ENCODE measurements at places on chromosomes 3 and 15. TPM values are rescaled to one million over a fixed set of nuclear protein-coding genes. Genes with fewer than 3 reads are reported as not detected.

RETNLB gene
- not detected for total RNA-seq

- peak overlapping the region; percentile 30 for H3K4me3 ChIP-seq
- H3K27ac ChIP-seq = peak overlapping the region; percentile 51
- peaks cover 10% of the 10 kb centered on the region for H3K4me1 ChIP-seq
- no peaks in the 10 kb centered on the region for H3K36me3 ChIP-seq
These were observed 56.0 kb upstream of the LCTL start for GRCh38 chr15:66621491-66622467.

- no peak for DNase-seq
- no peak overlapping the region for H3K4me3 ChIP-seq
- no peaks in the 10 kb centered on the region for H3K36me3 ChIP-seq
- H3K4me1 ChIP-seq = no peaks in the 10 kb centered on the region
- H3K27me3 ChIP-seq = no peaks in the 10 kb centered on the region
- no peak overlapping the region for H3K27ac ChIP-seq
These were observed 176.0 kb downstream of the KCNMB2 start for GRCh38 chr3:178712247-178712646.

DNA sequence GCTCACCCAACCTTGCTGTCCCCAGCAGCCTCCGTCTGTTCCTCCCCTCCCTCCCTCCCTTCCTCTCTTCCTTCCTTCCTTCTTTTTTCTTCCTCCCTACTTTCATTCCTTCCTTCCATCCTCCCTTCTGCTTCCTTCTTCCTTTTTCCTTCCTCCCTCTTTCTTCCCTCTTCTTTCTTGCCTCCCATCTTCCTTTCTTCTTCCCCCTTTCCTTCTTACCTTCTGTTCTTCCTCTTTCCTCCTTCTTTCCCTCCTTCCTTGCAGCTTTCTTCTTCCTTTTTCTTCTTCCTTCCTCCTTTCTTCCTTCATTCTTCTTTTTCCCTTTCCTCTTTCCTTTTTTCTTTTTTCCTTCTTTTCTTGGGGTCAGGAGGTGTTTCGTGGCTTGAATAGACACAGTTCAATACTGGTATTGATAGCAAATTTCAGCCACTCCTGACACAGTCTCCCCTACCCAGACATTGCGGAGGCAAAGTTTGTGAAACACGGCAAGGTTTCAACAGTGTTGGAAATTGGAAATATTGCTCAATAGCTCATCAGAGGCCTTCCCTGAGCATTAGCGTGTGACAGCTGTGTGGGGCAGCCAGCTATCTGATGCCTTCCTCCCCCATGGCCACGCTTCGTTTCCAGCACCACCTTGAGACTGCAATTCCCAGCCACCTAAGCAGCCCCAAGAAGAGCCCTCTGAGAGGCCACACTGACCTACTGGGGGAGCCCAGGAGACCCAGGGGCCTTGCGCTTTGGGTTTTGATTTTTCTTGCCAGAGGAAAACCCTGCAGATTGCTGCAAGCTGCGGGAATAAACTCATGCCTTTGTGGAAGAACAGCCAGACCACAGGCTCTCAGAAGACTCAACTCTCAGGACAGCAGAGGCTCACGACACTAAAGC is 82.2 kb downstream of the KLF15 start:
- H3K27me3 ChIP-seq = no peaks in the 10 kb centered on the region
- H3K27ac ChIP-seq = peak overlapping the region; percentile 8
- DNase-seq = no peak
- peaks cover 3% of the 10 kb centered on the region for H3K4me1 ChIP-seq
- no peaks in the 10 kb centered on the region for H3K36me3 ChIP-seq
- no peak overlapping the region for H3K4me3 ChIP-seq

DNA sequence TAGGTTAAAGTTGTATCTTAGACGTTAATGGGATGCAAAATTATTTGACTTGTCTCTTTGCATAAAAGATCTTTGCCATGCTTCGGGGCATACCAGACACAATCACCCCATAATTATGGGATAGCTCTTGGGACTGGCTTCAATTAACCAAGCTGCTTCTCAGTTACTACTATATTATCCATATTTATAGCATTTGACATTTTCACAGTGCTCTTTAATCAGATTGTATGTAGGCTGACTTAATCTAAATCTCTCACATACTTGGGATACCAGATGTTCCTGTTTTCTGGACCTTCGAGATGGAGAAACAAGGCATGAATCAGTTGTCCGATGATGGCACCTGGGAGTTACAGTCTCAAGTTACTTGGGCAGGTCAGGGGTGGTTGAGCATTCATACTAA is 27.2 kb upstream of the ABHD17C start:
- no peak overlapping the region for H3K27ac ChIP-seq
- no peak for DNase-seq
- no peak overlapping the region for H3K4me3 ChIP-seq
- no peaks in the 10 kb centered on the region for H3K27me3 ChIP-seq
- H3K4me1 ChIP-seq = no peaks in the 10 kb centered on the region

DNA sequence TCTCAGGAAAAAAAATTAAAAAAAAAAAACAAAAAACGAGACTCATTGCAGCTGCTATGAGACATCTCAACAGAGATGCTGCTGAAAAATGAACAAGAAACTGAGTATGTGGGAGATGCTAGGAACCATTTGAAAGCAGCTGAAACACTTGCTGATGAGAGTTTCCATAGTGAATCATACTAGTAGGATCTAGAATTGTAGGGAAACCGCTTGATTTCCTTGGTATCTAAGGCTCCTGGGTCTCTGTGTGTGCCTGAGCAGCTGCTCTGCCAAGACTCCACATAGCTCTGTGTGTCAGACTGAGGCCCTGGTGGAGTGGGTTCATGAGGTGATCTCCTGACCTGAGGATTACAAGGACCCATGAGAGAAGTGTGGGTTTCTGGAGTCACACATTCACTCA is 313.4 kb upstream of the NECTIN3 start:
- no peak overlapping the region for H3K27ac ChIP-seq
- H3K4me1 ChIP-seq = no peaks in the 10 kb centered on the region
- H3K4me3 ChIP-seq = no peak overlapping the region
- H3K27me3 ChIP-seq = no peaks in the 10 kb centered on the region
- DNase-seq = no peak
- no peaks in the 10 kb centered on the region for H3K36me3 ChIP-seq

DNA sequence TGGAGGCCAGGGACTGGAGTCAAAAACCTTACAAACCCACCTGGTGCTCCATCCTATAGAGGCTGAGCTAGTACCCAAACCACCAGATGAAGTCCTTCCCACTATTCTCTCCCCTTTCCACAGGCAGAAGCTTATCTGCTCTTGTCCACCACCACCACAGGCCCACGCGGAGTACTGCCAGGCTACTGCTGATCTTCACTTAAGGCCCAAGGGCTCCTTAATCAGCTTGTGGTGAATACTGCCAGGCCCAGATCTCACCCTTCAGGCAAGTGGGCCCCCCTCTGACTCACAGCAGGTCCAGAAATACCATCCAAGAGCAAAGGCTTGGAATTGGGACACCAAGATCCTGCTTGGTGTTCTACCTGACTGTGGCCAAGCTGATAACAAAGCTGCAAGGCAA is 598.1 kb upstream of the CBLB start:
- no peaks in the 10 kb centered on the region for H3K36me3 ChIP-seq
- H3K27me3 ChIP-seq = no peaks in the 10 kb centered on the region
- H3K27ac ChIP-seq = no peak overlapping the region
- DNase-seq = no peak
- H3K4me1 ChIP-seq = no peaks in the 10 kb centered on the region

- DNase-seq = no peak
- no peak overlapping the region for H3K4me3 ChIP-seq
- H3K4me1 ChIP-seq = no peaks in the 10 kb centered on the region
- H3K27me3 ChIP-seq = no peaks in the 10 kb centered on the region
- no peaks in the 10 kb centered on the region for H3K36me3 ChIP-seq
These were observed 291.4 kb upstream of the UMPS start for GRCh38 chr3:124438813-124439212.
